ENCODE measurements at places on chromosomes 5 and 9.

DNA sequence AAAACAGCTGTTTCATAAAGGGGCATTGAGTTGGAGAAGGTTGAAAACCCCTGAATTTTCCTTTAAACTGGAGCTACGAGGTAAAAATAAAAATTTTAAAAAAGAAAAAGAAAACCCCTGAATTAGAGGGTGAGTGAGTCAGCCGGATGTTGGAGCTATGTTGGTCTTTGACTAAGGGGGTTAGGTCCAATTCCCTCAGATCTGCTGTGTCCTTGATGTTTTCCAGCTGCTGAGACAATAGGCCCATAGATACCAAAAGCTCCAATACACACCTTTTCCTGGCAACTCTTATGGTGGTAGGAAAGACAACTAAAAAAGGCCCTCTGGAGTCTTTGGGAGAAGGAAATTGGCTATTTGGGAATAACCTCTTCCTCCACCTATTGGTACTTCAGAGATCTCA, 79.4 kb upstream of the SAP30L start:
- no peak for DNase-seq

- DNase-seq: no peak
These were observed 270.7 kb upstream of the PAPPA start for GRCh38 chr9:115882911-115883310.

GRCh38 chr9:35705836-35706430, 16.2 kb upstream of the TPM2 start:
- DNase-seq: no peak

DNA sequence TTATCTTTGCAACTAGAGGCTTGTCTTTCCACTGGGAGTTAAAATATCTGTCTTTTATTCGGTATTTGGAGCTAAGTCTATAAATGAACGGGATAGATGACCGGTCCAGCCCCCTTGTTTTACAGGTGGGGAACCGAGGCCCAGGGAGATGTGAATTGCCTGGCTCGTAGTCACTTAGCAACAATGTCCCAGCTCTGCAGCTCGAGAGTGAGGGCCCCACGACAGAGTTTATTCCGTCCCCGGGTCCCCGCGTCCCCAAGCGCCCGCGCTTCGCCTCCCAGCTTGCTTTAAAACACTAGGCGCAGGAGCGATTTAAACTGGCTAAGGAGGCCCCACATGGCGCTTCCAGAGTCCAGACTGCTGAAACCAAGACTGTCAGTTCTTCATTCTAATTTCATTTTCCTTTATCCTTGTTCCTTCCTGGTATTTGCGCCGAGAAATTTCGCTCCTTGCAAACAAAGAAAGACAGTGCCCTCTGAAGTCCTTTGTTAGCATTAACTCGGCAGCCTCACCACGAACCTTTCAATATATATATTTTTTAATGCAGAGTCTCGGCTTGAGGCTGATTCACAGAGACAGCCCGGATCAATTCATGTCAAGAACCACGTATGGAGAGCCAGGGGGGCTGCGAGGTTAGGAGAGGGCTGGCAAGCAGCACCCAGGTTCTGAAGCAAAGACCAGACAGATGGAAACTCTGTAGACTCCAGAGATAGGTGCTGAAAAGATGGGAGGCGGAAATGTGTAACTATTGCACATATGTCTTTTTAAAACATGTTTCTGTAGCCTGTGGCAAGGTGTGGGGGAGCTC, 1.4 kb upstream of the ENC1 start:
- peak; percentile 60 for DNase-seq

- no peak for DNase-seq
These were observed 232.6 kb downstream of the MAST4 start for GRCh38 chr5:66828548-66829357.

- DNase-seq: no peak
These were observed 70.3 kb downstream of the PHF2 start for GRCh38 chr9:93646640-93647178.
